ENCODE measurements at places on chromosomes 16 and 17. TPM values are rescaled to one million over a fixed set of nuclear protein-coding genes. Genes with fewer than 3 reads are reported as not detected.

- DNase-seq, result no peak
These were observed 939 bp upstream of the WDR90 start for GRCh38 chr16:648071-648780.

DNA sequence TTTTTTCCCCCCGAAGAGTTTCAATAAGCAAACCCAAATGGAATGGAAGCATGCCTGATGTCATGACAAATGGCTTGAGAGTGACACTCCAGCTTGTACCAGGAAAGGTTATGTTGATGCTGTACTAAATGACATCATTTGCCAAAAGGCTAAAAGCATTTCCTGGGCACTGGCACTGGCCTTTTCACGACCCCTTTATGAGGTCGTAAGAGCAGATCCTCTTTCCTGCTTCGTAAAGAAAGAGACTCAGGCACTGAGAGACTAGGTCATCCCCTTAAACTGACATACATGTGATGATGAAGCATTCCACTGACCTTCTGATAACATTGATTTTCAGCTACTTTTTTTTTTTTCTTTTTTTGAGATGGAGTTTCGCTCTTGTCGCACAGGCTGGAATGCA lies 30.5 kb downstream of the CEP295NL start:
- no peak for DNase-seq

DNA sequence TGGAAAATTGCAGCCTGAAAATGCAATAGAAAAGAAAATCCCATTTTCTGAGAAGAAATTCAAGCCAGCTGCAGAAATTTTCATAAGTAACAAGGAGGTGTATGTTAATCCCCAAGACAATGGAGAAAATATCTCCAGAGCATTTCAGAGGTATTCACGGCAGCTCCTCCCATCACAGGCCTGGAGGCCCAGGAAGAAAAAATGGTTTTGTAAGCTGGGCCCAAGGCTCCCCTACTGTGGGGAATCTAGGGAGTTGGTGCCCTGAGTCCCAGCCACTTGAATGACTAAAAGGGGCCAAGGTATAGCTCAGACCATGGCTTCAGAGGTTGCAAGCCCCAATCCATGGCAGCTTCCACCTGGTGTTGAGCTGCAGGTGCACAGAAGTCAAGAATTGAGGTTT lies 93.3 kb upstream of the ZNF267 start:
- no peak for DNase-seq

GRCh38 chr17:46159686-46160085 lies 33.5 kb downstream of the KANSL1 start:
- no peak for DNase-seq

Gene IQCK
- total RNA-seq, result 15.5 TPM

DNA sequence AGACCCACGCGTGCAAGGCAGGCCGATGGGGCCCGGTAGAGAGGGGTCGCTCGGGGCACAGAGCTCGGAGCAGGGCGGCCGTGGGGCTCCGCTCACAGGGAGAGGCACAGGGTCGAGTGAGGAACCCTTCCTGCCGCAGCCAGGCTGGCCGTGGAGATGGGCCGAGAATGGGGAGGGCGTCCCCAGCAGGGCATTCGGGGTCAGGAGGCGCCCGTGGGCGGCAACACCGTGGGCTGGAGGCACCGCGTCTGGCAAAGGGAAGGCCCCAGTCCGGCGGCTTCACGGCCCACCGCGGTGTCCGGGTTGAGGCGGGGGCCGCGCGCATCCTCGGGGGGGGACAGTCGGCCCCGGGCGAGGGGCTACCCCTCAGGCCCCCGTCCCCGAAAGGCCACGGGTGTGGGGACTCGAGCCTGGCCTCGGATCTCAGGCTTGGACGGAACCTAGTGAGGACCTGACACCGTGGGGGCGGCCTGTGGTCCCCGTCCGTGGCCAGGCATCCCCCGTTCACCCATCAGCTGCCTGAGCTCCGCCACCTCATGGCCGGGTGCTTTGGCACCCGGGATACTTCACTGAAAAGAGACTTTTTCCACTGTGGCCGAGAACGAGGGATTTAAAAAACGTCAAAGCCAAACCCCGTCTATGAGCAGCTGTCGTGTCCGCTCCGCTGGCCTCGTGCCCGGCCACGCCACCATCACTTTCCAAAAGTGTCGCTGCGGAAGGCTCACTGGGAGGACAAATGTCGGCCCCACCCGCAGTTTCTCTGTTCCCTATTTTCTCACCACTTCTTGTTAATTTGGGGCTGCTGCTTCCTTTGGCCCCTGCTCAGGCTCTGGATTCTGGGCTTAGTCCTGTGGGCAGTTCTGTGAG lies 73.6 kb downstream of the METRNL start:
- DNase-seq, result no peak

Gene DRC7
- total RNA-seq, result not detected

Data from Panc1 (cell line).